ENCODE measurements at places on chromosomes 12 and 14. TPM values are rescaled to one million over a fixed set of nuclear protein-coding genes. Genes with fewer than 3 reads are reported as not detected.

The SSPN gene
- 5.2 TPM for polyA plus RNA-seq

The NAA30 gene
- 11.0 TPM for polyA plus RNA-seq

The TSPAN19 gene
- polyA plus RNA-seq = not detected

The SLCO1C1 gene
- not detected for polyA plus RNA-seq

The ESR2 gene
- 3.8 TPM for polyA plus RNA-seq

The HRK gene
- 7.9 TPM for polyA plus RNA-seq

The NTF3 gene
- not detected for polyA plus RNA-seq

The KLHDC2 gene
- polyA plus RNA-seq = 69.2 TPM

- DNase-seq = no peak
- H3K36me3 ChIP-seq = no peaks in the 10 kb centered on the region
- H3K4me1 ChIP-seq = peaks cover 8% of the 10 kb centered on the region
- no peaks in the 10 kb centered on the region for H3K27me3 ChIP-seq
- peak overlapping the region; percentile 54 for H3K27ac ChIP-seq
These were observed 482.7 kb upstream of the RGS6 start for GRCh38 chr14:71449316-71450055.

DNA sequence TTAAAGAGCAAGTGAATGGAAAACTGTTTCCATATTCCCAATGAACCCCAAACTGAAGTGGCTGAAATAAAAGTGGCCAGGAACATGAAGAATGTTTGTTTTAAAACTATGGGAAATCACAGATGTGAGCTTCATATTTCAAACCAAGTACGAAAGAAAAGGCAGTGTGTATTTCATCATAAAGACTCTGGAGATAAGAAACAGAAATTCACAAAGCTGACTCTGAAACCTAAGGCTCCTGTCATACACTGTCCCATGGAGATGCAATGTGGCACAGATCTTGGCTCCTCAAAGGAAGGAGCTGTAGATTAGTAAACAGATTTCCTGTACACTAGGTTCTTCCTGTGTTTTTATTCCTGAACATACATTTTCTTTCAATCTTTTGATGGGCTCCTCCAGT lies 304.4 kb downstream of the MED13L start:
- no peaks in the 10 kb centered on the region for H3K4me1 ChIP-seq
- H3K36me3 ChIP-seq = peaks cover 44% of the 10 kb centered on the region
- no peak for DNase-seq
- H3K27me3 ChIP-seq = no peaks in the 10 kb centered on the region
- no peak overlapping the region for H3K27ac ChIP-seq

- no peaks in the 10 kb centered on the region for H3K36me3 ChIP-seq
- H3K27me3 ChIP-seq = no peaks in the 10 kb centered on the region
- no peak overlapping the region for H3K27ac ChIP-seq
- no peak overlapping the region for H3K4me3 ChIP-seq
These were observed 30.9 kb downstream of the SLC2A3 start for GRCh38 chr12:7905071-7905470.

- no peaks in the 10 kb centered on the region for H3K36me3 ChIP-seq
- no peak for DNase-seq
These were observed 83.2 kb downstream of the PPP2R5C start for GRCh38 chr14:101844751-101845150.

- no peak overlapping the region for H3K4me3 ChIP-seq
- peaks cover 5% of the 10 kb centered on the region for H3K4me1 ChIP-seq
- peaks cover 51% of the 10 kb centered on the region for H3K27me3 ChIP-seq
- DNase-seq = no peak
- no peaks in the 10 kb centered on the region for H3K36me3 ChIP-seq
These were observed 1.5 kb upstream of the NOVA1 start for GRCh38 chr14:26599291-26599690.

DNA sequence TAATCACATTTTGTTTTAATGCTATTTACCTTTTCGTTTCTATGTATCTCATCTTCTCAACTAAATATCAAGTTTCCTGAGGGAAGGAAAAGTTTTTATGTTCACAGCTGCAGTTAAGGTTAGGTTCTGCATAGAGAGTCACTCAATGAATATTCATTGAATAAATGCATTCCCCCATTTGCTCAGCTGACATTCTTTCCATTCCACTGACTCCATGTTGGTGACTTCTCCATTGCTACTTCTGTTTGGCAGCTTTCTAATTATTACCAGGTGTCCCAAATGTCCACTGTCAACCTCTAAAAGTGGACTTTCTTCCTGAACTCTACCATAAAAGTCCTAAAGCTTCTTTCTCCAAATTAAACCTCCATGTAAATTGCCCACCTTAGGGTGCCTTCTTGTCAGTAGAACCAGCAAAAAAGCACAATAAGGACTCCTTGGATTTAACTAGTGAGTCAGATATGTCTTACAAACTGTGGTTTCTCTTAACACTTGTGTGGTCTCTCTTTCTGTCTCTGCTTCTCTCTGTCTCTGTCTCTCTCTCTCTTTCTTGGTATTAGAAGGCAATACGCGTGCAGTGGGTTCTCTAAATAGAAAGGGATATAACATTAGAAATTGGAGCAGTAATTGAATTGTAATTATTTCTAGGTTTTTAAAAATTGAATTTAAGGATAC lies 85.9 kb downstream of the TMEM117 start:
- H3K27me3 ChIP-seq = no peaks in the 10 kb centered on the region
- no peak overlapping the region for H3K4me3 ChIP-seq
- H3K36me3 ChIP-seq = no peaks in the 10 kb centered on the region
- DNase-seq = no peak
- H3K27ac ChIP-seq = no peak overlapping the region

GRCh38 chr14:97414718-97415098 lies 617.5 kb downstream of the VRK1 start:
- no peaks in the 10 kb centered on the region for H3K4me1 ChIP-seq
- peaks cover 26% of the 10 kb centered on the region for H3K27me3 ChIP-seq
- H3K36me3 ChIP-seq = no peaks in the 10 kb centered on the region
- H3K4me3 ChIP-seq = no peak overlapping the region
- H3K27ac ChIP-seq = no peak overlapping the region

- DNase-seq = no peak
- H3K4me3 ChIP-seq = no peak overlapping the region
- H3K27ac ChIP-seq = no peak overlapping the region
These were observed 22.5 kb upstream of the BICD1 start for GRCh38 chr12:32084017-32084688.

DNA sequence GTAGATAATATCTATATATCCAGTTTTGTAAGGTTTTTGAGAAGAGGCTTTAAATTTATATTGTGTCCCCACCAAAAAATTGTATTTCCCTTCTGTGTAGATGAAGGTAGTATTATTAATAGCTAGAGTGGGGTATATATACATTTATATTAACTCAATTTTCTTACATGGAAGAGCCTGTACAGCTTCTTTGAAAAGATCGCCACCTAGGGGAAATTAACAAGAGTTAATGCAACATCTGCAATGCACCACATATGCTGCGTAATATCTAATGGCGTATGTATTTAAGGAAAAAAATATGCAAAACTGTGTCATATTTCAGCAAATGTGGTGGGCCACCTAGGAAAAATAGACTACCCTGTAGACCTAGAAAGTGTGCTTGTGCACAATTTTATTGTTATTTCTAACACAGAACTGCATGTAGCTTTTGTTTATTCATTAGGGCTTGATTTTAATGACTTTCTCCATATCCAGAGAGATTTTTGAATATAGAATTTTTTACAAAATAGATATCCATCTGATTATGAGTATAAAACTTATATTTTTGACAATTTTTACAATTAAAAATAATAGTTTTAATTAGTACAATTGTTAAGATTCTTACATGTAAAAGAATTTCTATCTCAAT lies 14.0 kb downstream of the CCER1 start:
- H3K4me3 ChIP-seq = no peak overlapping the region
- DNase-seq = no peak
- no peaks in the 10 kb centered on the region for H3K4me1 ChIP-seq
- H3K27me3 ChIP-seq = peaks cover 5% of the 10 kb centered on the region
- no peaks in the 10 kb centered on the region for H3K36me3 ChIP-seq

- H3K4me1 ChIP-seq = no peaks in the 10 kb centered on the region
- no peak overlapping the region for H3K4me3 ChIP-seq
- DNase-seq = no peak
- H3K36me3 ChIP-seq = no peaks in the 10 kb centered on the region
These were observed 1598.3 kb downstream of the AACS start for GRCh38 chr12:126663304-126664094.

DNA sequence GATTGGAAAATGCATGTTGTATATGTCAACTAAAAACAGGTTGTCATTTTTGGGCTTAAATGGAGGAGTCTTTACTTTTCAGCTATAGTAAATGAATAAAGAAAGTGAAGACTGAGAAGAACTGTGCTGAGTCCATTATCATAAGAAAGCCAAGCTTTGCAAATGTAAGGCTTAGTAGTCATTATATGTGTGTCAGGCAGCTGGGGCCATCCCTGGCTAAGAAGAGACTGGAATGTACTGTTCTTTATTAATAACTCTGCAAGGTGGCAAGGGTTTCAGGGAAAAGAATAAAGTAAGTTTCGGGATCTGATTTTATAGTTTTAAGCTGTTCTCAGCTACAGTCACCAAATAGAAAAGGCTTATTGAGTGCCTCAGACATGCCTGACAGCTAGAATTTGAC lies 48.7 kb downstream of the SRGAP1 start:
- peaks cover 8% of the 10 kb centered on the region for H3K27me3 ChIP-seq
- H3K36me3 ChIP-seq = no peaks in the 10 kb centered on the region
- no peaks in the 10 kb centered on the region for H3K4me1 ChIP-seq
- no peak for DNase-seq

DNA sequence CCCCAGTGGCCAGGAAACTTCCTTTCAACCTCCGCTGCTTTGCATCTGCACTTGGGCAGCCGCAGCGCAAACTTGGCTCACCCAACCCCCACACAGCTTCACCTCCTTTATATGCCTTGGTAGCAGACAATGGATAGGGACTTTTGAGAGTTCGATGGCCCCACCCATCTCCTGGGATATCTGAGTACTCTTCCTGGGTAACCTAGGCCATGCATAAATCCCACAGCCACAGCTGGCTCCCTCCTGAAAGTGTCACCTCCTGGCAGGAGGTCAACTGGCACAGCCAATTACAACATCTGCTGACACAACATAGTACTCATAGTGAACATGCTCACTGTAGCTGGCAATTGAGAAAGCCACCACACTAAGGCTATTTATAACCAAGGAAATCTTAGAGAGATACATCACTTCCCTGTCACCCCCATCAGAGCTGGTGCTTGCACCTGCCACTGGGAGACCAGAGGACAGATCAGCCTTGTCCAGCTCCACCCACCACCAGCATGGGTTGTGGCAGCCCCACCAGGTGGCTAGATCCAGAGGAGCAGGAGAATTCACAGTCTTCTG lies 410.0 kb downstream of the SYT1 start:
- DNase-seq = no peak
- no peaks in the 10 kb centered on the region for H3K27me3 ChIP-seq
- H3K36me3 ChIP-seq = no peaks in the 10 kb centered on the region
- no peaks in the 10 kb centered on the region for H3K4me1 ChIP-seq

DNA sequence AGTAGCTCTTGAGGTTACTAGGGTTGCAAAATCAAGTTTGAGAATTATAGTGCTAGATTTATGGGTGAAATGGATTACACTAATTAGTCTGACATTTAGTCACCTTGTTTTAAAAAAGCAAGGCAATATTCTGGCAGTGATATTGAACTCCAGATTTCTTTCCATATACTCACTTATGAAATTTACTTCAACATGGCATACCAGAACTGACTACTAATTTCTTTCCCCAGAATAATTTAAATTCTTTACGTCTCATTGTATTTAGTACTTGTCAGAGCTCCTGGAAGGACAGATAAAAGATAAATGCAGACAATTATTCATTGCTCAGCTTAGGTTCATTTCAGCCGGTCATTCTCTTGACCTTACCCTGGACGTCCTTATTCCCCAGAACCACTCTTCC lies 24.3 kb downstream of the EMP1 start:
- peaks cover 5% of the 10 kb centered on the region for H3K27me3 ChIP-seq
- H3K4me1 ChIP-seq = no peaks in the 10 kb centered on the region
- no peak overlapping the region for H3K27ac ChIP-seq
- DNase-seq = no peak

DNA sequence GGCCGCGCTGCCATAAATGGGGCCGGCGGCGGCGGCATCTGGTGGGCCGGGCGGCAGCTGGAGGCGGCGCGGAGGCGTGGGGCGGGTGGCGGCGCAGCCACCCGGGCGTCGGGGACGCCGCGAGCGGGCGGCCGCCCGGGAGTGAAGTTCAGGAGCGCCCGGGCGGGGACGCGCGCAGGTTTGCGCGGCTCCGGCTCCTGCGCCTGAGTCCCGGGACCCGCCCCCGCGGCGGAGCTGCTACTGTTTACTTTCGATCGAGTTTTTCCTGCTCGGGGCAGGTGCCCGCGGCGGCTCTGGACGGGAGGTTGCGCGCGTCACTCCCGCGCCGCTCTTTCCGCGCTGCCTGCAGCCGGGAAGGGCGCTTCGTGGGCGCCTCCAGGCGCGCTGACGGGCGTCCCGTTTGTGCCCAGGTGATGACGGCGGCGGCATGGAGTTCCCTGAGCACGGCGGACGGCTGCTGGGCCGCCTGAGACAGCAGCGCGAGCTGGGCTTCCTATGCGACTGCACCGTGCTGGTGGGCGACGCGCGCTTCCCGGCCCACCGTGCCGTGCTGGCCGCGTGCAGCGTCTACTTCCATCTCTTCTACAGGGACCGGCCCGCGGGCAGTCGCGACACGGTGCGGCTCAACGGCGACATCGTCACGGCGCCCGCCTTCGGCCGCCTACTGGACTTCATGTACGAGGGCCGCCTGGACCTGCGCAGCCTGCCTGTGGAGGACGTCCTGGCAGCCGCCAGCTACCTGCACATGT lies at the start of gene ZBTB42:
ZBTB42 (plus strand) TSS at position 331 of the 749 bp plus-strand sequence; CDS start at position 428, 97 bp downstream.
- H3K4me3 ChIP-seq = peak within 1 kb of the TSS; percentile 81
- peak within 1 kb of the TSS; percentile 81 for H3K27ac ChIP-seq
- H3K36me3 ChIP-seq = no peaks in the 10 kb centered on the region
- peak; percentile 60 for DNase-seq
- H3K27me3 ChIP-seq = no peaks in the 10 kb centered on the region

DNA sequence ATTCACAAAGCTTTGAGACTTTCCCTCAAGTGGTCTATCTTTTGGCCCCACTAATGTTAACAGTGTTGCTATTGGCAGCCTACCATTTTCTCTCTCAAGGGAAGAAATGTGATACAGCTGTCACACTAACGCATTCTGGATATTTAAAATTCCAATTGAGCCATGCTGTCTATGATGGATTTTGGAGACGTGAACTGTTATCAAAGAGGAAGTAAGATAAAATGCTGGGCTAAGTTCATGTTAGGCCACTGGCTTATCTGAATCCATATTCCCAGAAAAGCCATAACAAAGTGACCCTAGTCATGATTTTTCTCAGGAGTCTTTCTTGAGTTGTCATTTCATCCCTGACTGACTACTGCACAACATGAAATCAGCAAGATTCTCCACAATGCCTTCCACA lies 200.2 kb downstream of the PHLDA1 start:
- no peaks in the 10 kb centered on the region for H3K4me1 ChIP-seq
- peaks cover 20% of the 10 kb centered on the region for H3K27me3 ChIP-seq
- no peak overlapping the region for H3K27ac ChIP-seq
- no peaks in the 10 kb centered on the region for H3K36me3 ChIP-seq
- no peak for DNase-seq

GRCh38 chr14:56126637-56126913 lies 8.4 kb downstream of the PELI2 start:
- H3K4me3 ChIP-seq = no peak overlapping the region
- peaks cover 65% of the 10 kb centered on the region for H3K4me1 ChIP-seq
- H3K36me3 ChIP-seq = no peaks in the 10 kb centered on the region
- no peak overlapping the region for H3K27ac ChIP-seq

GRCh38 chr12:7373226-7373625 lies 69.4 kb downstream of the ACSM4 start:
- no peaks in the 10 kb centered on the region for H3K4me1 ChIP-seq
- no peaks in the 10 kb centered on the region for H3K36me3 ChIP-seq
- DNase-seq = no peak
- no peak overlapping the region for H3K4me3 ChIP-seq
- H3K27ac ChIP-seq = no peak overlapping the region

- peaks cover 22% of the 10 kb centered on the region for H3K27me3 ChIP-seq
- H3K27ac ChIP-seq = no peak overlapping the region
- no peak for DNase-seq
- peak overlapping the region; percentile 31 for H3K4me3 ChIP-seq
These were observed 28.4 kb upstream of the SFSWAP start for GRCh38 chr12:131682510-131682895.
